ENCODE measurements at places on chromosomes 13 and 19.

GRCh38 chr19:1132552-1133383, 29.0 kb downstream of the GPX4 start:
- DNase-seq, result no peak

- no peak for DNase-seq
These were observed at the start of gene TMTC4 for GRCh38 chr13:100674572-100674871. Gene TMTC4 (minus strand): TSS chr13:100674795. CDS start chr13:100670362, 4,433 bp downstream.

DNA sequence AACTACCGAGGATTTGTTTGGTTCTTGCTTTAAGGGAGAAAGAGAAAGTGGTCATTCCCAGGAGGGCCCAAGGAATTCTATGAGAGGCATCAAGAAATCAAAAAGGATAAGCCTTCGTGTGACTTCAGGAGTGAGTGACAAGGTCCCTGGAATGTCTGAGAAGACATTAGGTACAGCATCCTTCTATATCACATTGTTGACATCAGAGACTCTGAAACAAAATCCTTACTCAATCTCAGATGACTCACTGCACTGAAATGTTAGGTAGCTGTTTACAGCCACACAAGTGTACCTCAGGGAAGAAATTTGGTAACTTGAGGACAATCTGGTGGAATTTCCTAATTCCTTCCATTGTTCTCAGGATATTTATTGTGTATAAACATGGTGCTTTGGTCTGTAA, 7.9 kb upstream of the LGALS14 start:
- no peak for DNase-seq

- no peak for DNase-seq
These were observed 118.3 kb downstream of the LHFPL6 start for GRCh38 chr13:39484506-39485313.

DNA sequence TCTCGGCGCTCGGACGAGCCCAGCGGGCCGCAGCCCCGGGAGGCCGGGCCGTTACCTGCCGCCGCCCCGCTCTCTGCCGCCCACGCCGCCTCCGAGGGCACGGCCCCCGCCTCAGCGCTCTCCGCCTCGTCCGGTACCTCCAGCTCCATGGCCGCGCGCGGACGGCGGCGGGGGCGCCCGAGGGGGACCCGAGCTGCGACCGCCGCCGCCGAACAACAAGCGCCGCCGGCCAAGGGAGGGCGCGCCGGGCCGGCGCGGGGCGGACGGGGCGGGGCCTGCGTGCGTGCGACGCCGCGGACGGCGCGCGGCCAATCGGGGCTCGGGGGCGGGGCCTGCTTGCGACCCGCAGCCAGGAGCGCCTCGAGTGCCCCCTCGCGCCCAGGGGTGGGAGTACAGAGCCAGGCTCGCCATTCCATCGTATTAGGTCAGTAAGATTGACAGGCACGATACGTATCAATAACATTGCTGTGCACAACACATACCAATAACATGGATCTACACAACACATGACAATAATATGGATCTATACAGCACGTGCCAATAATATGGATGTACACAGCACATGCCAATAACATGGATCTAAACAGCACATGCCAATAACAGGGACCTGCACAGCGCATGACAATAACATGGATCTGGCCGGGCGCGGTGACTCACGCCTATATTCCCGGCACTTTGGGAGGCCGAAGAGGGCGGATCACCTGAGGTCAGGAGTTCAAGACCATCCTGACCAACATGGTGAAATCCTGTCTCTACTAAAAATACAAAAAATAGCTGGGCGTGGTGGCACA, at the start of gene PIP5K1C:
TSS of gene PIP5K1C (minus strand) at position 227 of the 791 bp plus-strand sequence. CDS start at position 149, 78 bp downstream.
- DNase-seq, result peak; percentile 95

GRCh38 chr13:97567510-97568243, 133.7 kb downstream of the RAP2A start:
- DNase-seq, result no peak

DNA sequence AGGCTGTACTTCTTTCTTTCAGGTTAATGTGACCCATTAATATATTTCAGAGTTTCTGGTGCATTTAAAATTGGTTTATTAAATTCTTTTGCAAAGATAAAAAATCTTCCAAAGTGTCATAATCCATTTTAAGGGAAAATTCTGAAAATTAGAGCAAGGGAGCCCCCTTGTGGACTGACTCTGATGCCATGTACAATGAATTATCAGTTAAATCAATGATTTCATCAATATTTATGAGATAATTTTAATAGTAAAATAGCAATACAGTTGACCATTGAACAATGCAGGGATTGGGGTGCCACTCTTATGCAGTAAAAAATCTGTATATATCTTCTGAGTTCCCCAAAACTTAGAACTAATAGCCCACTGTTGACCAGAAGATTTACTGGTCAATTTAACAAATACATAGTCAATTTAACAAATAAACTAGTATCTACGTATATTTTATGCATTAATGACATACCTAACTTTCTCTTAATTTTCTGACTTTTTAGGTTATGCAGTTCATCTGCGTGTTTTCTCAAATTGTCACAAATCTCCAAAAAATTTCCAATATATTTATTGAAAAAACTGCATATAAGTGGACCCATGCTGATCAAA, 479.1 kb upstream of the MIR17HG start:
- DNase-seq, result peak; percentile 32

DNA sequence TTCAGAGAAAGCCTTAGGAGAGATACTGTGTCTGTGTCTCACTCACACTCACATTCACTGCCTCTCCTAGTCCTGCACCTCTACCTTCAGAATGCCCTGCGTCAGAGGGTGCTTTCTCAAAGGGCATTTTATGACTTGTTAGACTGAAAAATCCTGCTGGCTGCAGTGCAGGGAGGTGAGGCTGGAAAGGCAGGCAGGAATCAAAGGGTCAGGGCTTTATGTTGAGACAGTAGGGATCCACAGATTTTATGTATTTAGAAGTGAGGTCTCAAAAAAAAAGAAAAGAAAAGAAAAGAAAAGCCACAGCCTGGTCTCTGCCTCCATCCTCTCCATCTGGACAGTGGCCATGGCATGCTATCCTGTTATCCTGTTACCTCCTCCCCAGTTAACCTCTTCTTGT, 936.0 kb upstream of the SLC10A2 start:
- no peak for DNase-seq

DNA sequence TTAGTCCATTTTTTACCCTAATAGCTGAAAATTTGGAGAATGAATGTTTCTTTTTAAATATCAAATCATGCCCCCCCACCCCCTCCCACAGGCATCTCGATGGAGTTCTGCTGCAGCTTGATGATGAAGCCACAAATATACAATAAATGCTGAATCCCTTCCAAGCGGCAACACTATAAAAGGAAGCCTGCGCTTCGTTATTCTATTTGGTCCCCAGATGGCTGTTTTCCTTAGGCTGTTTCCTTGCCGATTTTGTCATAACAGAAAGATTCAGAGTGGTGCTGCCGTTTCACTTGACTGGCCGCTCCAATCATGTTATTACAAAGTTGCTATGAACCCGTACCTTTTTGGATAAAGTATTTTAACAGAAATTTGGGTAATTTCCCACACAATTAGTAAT, 79.5 kb downstream of the MYO16 start:
- DNase-seq, result no peak

DNA sequence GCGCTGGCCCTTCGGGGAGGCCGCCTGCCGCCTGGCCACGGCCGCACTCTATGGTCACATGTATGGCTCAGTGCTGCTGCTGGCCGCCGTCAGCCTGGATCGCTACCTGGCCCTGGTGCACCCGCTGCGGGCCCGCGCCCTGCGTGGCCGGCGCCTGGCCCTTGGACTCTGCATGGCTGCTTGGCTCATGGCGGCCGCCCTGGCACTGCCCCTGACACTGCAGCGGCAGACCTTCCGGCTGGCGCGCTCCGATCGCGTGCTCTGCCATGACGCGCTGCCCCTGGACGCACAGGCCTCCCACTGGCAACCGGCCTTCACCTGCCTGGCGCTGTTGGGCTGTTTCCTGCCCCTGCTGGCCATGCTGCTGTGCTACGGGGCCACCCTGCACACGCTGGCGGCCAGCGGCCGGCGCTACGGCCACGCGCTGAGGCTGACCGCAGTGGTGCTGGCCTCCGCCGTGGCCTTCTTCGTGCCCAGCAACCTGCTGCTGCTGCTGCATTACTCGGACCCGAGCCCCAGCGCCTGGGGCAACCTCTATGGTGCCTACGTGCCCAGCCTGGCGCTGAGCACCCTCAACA, 1.2 kb downstream of the F2RL3 start:
- no peak for DNase-seq

DNA sequence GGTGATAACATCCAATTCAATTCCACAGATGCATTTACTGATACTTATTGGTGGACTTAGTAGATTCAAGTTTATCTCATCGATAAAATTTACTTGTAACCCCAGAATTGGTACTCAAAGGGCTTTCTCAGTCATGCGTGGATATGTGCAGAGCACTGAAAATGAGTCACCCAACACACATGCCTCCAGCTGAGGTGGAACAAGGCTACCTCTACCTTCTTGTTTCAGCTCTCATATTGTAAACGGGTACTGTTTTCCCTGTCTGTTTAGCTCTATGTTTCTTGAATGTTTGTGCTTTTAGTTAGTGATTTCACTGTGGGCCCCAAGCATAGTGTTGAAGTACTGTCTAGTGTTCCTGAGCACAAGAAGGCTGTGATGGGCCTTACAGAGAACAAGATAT, 1.5 kb downstream of the LRRC63 start:
- DNase-seq, result no peak

- no peak for DNase-seq
These were observed 135.7 kb downstream of the CRYL1 start for GRCh38 chr13:20389696-20390525.

- DNase-seq, result no peak
These were observed 15.2 kb upstream of the ERCC5 start for GRCh38 chr13:102830646-102831045.

DNA sequence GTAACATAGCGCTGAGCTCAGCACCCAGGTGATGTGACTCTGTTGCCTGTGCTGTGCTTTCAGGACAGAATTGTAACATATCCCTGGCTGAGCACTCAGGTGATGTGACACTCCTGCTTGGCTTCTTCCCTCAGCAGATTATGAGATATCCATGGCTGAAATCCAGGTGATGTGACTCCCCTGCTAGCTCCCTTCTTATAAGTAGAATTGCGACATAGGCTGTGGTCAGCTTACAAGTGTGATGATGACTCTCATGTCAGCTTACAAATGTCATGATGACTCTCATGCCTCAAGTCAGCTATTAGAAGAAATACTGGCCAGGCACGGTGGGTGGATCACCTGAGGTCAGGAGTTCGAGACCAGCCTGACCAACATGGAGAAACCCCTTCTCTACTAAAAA, 14.3 kb upstream of the ZNF429 start:
- no peak for DNase-seq

DNA sequence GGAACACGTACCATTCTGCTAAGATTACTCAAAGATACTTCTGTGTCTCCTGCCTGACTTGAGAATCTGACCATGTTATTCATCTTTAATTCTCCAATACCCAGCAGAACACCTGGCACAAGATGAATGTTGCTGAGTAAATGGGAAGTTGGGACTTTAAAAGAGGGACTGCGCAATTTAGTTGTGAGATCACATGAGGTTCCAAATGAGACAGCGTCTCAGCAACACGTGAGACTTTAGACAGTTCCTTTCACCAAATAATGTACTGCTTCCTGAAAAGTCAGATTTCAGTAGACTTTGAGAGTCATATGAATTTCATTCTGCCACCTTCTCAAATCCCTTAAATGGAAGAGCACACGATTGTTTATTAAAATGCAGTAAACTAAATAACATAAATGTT, 36.7 kb downstream of the DOCK9 start:
- no peak for DNase-seq

DNA sequence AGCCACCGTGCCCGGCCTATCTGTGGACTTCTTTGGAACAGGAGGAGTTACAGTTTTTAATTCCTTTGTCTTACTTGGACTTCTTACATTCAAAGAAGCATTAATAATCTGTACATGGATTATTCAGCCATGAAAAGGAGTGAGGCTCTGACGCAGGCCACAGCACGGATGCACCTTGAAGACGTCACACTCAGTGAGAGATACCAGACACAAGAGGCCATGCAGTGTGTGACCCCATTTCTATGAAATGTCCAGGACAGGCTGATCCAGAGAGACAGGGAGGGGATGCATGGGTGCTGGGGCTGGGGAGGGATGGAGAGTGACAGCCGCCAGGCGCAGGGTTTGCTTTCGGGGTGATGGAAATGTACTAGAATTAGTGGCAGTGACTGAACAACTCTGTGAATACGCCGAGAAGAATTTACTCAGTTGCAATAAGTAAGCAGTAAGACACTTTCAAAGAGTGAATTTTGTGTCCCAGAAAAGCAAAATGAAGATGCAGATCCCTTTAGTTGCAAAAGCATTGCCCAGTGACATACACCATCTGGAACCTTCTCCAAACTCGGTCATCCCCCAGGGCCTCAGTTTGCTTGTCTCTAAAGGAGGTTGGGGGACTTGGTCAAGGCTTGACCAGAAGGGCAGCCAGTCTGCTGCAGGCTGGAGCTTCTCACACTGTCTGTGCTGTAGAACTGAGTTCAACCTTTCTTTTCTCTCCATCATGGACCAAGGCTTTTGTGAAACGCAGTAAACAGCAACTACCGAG, 25.3 kb downstream of the PIP5K1C start:
- DNase-seq, result no peak

DNA sequence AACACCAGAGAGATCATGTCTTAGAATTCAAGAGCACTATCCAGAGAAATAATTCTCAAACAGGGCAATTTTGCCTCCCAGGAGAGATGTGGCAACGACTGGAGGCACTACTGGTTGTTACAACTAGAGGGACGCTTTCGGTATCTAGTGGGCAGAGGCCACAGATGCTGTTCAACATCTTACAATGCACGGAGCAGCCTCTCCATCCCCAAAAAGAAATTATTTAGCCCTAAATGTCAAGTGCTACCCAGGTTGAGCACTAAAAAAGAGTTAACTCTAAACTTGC, 78.6 kb downstream of the ABCC4 start:
- DNase-seq, result no peak

DNA sequence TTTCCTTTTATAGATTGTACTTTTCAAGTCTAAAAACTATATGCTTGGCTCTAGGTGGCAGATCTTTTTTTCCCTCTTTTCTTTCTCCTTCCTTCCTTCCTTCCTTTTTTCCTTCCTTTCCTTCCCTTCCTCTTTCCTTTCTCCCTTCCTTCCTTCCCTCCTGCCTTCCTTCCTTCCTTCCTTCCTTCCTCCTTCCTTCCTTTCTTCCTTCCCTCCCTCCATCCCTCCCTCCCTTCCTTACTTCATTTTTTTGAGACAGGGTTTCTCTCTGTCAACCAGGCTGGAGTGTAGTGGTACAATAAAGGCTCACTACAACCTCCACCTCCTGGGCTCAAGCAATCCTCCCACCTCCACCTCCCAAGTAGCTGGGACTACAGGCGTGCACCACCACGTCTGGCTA, 48.1 kb downstream of the F2RL3 start:
- no peak for DNase-seq

DNA sequence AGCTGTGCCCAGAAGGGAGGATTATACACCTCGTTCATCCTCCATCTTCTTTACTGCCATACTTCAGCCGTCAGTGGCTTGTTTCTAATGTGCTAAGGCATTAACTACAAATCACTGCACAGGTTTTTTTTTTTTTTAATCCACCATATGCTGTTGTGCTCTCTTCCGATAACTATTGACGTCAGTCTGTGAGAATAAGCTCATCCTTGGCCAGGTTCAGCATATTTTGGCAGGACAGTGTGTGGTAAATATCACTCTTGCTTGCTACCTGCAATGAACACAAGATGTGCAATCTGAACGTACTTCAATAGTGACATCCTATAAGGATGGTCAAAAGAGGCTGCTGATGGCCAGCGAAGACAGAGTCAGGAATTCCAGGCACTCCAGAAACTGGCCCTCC, 2030.7 kb upstream of the PCDH20 start:
- no peak for DNase-seq

- DNase-seq, result no peak
These were observed 242.0 kb upstream of the TSHZ3 start for GRCh38 chr19:31591258-31591657.

Measured in HAP-1 (cell line).